ENCODE measurements at places on chromosomes 4 and X.

GRCh38 chr4:52889778-52890520 is 27.8 kb downstream of the RASL11B start:
- no peak for DNase-seq

DNA sequence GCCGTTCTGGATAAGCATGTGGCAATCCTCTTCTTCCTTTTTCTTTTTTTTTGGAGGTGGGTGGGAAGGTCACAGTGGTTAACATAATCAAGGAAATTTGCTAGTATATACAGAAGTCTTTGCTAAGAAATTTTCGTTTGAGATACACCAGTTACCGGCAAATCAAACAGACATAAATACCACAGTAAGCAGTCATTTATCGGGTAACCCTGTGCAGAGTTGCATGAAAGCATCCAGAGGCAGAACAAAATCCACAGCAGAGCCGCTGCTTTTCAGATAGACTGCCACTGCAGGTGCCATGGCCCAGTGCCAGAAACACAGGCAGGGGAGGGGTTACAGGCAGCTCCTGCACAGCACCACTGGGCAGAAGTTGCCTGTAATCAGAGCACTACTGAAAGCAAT is 179.1 kb upstream of the MAB21L2 start:
- DNase-seq = peak; percentile 42

DNA sequence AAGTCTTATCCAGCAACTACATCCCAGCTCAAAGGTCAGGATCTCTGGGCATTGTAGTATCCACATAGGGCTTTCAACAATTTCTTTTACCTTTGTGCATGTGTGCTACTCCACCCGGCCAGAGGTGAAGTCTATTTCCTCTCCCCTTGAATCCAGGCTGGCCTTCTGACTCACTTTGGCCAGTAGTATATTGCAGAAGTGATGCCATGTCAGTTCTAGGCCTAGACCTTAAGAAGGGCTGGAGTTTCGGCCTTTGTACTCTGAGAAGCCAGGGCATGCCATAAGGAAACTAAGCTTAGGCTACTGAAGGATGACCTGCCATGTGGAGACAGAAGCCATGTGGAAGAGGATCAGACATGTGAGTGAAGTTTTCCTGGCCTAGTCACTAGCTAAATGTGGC is 191.2 kb upstream of the ATP6AP2 start:
- DNase-seq = no peak

DNA sequence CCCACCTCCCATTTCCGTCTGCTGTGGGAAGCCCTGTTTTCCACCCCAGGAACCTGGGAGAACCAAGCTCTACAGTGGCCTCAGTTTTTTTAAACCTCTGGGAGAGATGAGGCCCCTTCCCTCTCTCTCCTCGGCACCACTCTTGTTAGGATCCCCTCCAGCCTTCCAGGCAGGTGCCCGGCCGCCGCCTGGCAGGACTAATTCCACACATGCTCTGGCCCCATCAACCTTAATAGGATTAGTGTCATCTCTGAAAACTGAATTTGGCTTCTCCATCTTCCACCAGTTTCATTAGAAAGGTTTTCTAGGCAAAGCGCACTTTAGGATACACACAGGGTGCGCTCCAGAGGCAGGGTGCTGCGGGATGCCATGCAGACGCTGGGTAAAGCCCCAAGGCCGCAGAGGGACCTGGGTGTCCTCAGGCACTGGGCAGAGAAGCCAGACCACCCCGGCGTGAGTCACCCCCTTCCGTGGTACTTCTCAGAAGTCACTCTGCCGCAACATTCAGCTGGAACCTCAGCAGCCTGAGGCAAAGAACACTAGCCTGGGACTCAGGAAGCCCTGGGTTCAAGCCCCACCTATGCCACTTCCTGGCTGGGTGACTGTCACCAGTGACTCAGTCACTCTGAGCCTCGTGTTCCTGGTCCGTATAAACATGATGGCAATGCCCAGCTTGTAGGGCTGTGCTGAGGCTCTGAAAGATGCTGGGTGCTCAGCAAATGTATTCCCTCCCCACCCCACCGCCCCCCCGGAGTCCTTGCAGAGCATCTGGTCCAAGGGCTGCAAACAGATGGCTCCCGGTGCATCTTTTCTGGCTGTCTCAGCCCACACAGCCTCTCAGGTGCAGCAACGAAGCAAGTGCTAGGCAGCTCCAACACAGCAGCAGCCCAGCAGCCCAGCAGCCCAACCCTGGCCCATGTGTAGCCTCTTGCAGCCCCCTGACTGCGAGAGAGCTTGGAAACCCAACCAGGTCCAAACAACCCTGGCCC is 29.1 kb downstream of the PPP2R2C start:
- no peak for DNase-seq

DNA sequence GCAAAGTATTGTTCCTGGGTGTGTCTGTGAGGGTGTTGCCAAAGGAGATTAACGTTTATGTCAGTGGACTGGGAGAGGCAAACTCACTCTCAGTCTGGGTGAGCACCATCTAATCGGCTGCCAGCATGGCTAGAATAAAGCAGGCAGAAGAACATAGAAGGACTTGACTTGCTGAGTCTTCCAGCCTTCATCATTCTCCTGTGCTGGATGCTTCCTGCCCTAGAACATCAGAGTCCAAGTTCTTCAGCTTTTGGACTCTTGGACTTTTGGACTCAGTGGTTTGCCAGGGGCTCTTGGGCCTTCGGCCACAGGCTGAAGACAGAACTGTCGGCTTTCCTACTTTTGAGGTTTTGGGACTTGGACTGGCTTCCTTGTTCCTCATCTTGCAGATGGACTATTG is 15.3 kb upstream of the ENPP6 start:
- DNase-seq = no peak

- DNase-seq = no peak
Observed at GRCh38 chr4:67500373-67500772, 44.9 kb downstream of the CENPC start.

- no peak for DNase-seq
Observed at GRCh38 chr4:118225511-118225910, 127.3 kb downstream of the PRSS12 start.

DNA sequence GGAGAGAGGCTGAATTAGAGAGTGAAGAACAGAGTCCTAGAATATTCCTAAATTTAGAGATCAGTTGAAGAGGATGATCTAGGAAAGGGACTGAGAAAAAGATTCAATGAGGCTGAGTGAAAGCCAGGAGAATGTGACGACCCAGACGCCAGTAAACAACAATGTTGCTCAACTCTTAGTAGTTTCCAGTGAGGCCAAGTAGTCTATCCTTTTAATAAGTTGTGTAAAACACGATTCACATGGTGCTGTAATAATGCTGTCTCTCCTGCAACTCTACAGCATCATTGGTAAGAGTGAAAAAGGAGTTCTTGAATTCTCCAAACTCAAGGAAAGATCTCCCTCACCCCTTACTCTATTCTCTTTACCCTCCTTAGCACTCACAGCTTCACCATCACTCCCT is 140.3 kb downstream of the CFAP299 start:
- no peak for DNase-seq

- no peak for DNase-seq
Observed at GRCh38 chr4:77600521-77601451, 4.8 kb upstream of the CXCL13 start.

DNA sequence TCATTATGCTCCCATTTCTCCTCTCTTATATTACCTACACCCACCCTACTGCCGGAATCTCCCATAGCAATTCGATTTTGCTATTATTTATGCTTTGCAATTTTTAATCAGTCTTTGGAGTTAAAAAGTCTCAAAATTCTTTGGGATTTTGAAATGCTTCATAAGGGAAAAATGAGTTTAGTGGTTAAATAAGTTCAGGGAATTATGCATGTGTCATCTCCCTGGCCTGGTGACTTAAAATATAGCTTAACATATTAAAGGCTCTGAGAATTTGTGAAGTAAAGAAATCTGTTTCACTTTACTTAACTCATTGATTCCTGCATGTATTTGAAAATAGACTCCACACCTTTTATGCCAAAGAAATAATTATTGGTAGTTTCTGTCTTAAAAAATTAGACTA is 185.1 kb upstream of the DIPK2B start:
- DNase-seq = no peak

DNA sequence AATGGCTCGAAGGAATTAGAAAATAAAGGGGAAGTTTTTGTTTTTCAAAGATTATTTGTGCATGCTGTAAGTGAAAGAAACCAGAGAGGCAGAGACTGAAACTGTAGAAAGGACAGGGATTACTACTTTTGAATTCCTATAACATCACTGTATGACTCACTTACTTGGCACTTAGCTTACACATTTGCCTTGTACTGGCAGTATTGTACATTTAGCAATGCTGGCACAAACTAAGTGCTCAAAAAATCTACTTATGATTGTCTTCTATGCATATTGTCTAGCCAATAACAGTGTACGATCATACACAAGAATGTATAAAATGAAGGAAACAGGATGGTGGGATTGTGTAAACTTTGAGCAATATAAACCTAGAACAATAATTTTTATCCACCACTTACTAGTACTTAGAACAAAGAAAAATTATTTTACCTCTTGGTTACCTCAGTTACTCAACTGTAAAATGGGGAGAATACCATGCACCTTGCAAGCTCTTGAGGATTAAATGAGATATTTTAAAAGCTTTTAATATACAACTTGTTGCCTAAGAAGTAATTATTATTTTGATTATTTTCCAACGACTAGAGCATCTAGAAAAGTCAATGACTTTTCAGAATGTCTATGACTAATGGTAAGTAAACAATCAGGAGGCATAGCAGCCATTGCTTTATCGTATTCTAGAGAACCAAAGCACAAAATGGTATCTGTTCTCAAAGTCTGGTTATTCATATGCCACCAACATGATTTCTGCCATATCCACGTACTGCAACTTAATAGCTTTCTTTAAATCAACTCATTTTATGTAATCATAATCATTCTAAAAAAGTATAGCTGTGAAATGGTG is 4.7 kb downstream of the FAM120C start:
- DNase-seq = no peak

- DNase-seq = peak; percentile 15
Observed at GRCh38 chrX:28586286-28586685, 960 bp upstream of the IL1RAPL1 start.

DNA sequence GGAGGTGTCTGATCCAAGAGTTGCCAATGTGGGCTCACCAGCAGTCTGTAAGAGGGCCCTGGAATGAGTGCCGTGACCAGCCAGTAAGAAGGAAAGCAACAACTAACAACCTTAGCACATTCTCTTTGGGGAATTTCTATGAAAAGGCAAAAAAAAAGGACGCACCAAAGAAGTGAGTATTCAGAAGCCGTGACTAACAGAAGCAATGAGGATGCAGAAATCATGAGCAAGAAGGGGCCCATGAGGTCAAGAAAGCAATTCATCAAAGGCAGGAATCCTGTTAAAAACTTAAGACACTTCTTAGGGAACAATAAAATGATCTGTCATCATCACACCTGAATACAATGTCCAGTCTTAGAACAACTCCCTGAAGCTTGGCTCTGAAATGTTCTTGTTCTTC is 260.5 kb downstream of the RAPGEF2 start:
- no peak for DNase-seq

DNA sequence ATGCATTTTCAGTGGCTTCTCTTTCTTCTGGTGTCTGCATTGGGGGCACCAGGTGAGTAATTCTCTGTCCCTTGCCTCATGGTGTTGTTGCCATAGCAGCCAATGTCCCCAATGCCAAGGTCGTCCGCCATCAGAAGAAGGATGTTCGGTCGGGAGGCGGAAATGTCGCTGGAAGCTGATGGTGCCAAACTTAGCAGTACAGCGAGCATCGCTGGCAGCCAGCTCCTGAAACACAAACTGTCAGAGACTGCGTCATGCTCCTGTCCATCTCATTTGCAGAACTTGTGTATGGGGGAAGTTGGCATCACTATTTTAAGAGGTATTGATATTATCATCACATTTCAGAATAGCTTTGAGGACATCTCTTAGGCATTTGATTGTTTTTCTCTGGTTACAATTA is 29.1 kb upstream of the ARSD start:
- DNase-seq = no peak

DNA sequence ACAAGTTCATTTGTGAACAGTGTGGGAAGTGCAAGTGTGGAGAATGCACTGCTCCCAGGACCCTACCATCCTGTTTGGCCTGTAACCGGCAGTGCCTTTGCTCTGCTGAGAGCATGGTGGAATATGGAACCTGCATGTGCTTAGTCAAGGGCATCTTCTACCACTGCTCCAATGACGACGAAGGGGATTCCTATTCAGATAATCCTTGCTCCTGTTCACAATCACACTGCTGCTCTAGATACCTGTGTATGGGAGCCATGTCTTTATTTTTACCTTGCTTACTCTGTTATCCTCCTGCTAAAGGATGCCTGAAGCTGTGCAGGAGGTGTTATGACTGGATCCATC is 5.5 kb downstream of the SPRY1 start:
- DNase-seq = no peak

DNA sequence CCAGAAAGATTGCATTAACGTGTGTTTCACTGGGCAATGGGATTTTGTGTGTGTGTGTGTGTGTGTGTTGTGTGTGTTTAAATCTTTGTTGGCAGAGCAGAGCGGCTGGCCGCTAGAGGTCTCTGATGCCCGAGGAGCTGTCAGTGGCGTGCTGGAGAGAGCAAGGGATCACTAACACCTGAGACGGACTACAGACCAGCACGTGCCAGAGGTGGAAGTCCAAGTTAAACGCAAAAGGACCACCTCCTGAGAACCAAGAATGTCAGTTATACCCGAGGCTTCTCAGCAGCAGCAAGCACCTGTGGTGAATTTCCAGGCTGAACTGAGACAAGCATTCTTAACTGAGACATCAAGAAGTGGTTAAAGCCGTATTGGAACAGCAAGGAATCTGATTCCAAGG is 9.0 kb upstream of the SLC25A14 start:
- peak; percentile 6 for DNase-seq

GRCh38 chr4:164572877-164573279 is 181.1 kb upstream of the SMIM31 start:
- no peak for DNase-seq

DNA sequence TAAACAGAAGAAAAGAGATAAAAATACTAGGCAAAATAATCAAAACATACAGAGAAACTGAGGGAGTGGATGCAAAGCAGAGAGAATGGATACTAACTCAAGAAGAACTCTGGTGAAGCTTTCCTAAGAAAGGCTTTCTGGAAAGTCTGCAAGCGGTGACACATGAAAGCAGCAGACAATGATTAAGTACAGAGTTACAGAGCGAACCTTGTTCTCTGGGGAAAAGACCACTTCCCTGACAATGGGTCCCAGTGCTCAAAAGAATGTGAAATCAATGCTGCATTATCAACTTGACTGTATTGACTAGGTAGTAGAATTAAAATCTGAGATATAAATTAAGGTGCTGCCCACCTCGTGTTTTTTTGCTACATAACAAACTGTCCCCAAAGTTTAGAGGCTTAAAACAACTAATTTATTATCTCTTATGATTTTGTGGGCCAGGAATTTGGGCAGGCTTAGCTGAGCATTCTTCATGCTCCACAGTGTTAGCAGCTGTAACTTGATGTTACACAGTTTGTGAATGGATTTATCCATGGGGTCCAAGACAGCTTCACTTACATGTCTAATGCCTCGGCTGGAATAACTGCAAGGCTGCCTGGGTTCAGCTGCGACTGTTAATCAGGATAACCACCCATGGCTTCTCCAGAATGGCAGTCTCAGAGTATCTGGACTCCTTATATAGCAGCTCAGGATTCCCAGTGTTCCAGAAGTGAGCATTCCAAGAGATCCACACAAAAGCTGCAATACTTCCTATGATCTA is 106.9 kb upstream of the INPP4B start:
- no peak for DNase-seq

- no peak for DNase-seq
Observed at GRCh38 chr4:152579107-152579764, 43.3 kb upstream of the FBXW7 start.

GRCh38 chr4:151798678-151799416 is 38.0 kb upstream of the GATB start:
- DNase-seq = no peak

- no peak for DNase-seq
Observed at GRCh38 chr4:141530627-141531026, 105.8 kb upstream of the IL15 start.

- DNase-seq = no peak
Observed at GRCh38 chrX:134732152-134732551, 73.9 kb upstream of the PLAC1 start.

All from heart right ventricle (tissue), 16 donors.